Brain pericyte (primary cell): ENCODE measurements at places on chromosomes 16 and 17.

- DNase-seq = no peak
Observed at GRCh38 chr16:51648526-51648925, 497.5 kb upstream of the SALL1 start.

GRCh38 chr17:78783711-78784324 lies 1.7 kb upstream of the CYTH1 start:
- no peak for DNase-seq

- DNase-seq = no peak
Observed at GRCh38 chr16:69438465-69438864, 14.0 kb downstream of the CYB5B start.

- no peak for DNase-seq
Observed at GRCh38 chr16:22638393-22639206, 127.9 kb downstream of the NPIPB5 start.

GRCh38 chr16:16992975-16993765 lies 477.6 kb downstream of the XYLT1 start:
- no peak for DNase-seq

DNA sequence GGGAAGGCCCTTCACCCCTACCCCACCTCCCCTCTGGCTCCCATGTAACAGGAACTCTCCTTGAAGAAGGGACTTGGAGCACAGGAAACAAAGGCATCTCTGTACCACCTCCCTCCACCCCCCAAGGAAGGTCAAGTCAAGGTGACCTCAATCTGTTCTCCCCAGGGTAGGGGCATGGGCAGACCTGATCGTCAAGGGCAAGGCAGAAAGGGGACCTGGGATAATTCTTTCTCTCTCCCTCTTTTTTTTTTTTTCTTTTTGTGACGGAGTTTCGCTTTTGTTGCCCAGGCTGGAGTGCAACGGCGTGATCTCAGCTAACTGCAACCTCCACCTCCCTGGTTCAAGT lies 4.3 kb upstream of the STAT5A start:
- no peak for DNase-seq

GRCh38 chr17:10756185-10756584 lies 26.4 kb upstream of the TMEM220 start:
- DNase-seq = no peak

- DNase-seq = no peak
Observed at GRCh38 chr16:80804056-80804525, 307 bp downstream of the CDYL2 start.

DNA sequence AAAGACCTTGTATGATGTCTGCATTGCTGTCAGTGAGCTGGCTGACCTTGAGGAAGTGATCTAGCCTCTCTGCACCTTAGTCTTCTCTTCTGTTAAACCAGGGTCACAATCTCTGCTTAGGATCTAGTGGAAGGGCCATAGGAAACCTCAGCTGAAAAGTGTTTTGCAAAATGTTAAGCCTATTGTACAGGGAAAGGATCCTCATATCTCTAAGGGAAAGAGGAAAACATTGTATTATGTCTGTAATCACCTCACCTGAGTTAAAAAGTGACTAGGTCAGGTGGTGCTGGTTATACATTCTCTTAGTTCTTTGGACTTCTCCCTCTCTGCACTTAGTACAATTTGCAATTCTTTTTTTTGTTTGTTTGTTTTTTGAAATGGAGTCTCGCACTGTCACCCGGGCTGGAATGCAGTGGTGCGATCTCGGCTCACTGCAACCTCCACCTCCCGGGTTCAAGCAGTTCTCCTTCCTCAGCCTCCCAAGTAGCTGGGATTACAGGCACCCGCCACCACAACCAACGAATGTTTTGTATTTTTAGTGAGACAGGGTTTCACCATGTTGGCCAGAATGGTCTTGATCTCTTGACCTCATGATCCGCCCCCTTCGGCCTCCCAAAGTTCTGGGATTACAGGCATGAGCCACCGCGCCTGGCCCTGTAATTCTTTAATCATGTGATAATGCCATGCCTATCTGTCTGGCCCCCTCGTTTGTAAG lies 2.0 kb upstream of the SEPHS2 start:
- DNase-seq = no peak

- DNase-seq = no peak
Observed at GRCh38 chr17:49616601-49617131, 41.0 kb downstream of the NXPH3 start.

DNA sequence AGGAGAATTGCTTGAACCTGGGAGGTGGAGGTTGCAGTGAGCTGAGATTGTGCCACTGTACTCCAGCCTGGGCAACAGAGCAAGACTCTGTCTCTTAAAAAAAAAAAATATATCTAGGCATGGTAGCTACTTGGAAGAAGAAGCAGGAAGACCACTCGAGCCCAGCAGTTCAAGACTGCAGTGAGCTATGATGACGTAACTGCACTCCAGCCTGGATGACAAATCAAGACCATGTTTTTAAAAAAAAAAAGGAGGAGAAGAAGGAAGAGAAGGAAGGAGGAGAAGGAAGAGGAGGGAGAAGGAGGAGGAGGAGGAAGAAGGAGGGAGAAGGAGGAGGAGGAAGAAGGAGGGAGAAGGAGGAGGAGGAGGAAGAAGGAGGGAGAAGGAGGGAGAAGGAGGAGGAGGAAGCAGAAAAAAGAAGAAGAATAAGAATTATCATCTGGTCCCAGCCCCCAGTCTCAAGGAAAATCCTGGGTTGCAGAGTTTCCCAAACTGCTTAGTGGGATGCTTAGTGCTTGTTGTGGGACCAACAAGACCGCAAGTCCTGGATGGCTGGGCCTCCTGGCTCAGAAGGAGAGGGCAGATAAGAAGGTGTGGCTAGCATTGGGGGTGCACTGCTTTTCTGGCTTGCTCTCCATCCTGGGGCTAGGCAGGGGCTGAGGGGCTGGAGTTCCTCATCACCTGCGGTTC lies 3.7 kb upstream of the DRC7 start:
- DNase-seq = no peak

- no peak for DNase-seq
Observed at GRCh38 chr17:5031365-5032082, 3.7 kb downstream of the SLC52A1 start.

DNA sequence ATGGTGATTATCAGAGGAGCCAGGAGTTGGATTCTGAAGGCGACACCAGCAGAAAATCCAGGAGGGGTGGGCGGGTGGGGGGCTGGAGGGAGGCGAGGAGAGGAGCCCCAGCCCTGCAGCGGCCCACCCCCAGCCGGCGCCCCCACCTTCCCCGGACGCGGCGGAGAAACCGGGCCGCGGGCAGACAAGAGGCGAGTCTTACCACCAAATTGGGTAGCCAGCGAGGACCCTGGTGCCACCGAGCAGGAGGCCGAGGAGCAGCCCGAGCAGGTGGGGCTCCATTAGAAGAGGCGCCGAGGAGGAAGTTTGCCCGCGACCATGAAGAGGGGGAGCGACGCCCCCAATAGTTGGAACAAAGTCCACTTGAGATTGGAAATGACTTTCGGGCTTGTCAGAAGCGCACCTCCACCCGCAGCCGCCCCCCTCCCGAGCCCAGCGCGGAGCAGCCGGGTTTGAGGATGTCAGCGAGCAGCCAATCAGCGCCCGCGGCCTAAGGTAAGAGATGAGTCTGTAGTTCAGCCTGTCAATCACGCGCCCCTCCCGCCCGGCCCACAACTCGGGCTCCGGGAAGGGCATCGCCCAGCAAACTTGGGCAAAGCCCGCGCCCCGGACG lies at the start of gene WNT3:
WNT3 (minus strand) TSS at position 377 of the 613 bp plus-strand sequence; CDS start at position 282, 95 bp downstream.
- no peak for DNase-seq

DNA sequence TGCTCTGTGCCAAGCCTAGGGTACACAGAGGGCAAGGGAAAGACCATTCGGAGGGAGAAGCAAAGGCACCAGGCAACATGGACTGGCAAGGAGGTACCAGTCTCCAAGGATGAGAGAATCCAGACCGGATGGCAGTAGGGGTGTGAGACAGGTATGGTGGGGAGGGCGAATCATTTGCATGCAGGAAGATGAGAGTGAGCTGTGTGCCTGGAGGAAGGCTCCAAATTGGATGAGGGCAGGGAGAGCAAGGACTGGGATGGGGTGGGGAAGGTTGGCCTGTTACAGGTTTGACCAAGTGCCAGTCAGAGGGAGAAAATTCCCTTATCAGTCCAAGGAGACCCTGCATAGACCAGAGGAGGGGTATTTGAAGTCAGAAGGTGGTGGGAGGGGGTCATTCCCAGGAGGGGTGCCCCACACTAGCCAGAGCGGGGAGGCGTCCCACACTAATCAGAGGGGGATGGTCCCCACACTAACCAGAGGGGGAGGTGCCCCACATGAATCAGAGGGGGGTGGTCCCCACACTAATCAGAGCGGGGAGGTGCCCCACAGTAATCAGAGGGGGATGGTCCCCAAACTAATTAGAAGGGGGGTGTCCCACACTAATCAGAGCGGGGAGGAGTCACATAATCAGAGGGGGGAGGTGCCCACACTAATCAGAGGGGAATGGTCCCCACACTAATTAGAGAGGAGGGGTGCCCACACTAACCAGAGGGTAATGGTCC lies 737 bp downstream of the CANT1 start:
- no peak for DNase-seq

GRCh38 chr17:77365584-77366186 lies 224.9 kb downstream of the SEC14L1 start:
- DNase-seq = no peak
